ENCODE measurements at places on chromosomes 3 and 15.
A peak's percentile ranks its signal among the peaks of the same experiment; 100 is the strongest.

DNA sequence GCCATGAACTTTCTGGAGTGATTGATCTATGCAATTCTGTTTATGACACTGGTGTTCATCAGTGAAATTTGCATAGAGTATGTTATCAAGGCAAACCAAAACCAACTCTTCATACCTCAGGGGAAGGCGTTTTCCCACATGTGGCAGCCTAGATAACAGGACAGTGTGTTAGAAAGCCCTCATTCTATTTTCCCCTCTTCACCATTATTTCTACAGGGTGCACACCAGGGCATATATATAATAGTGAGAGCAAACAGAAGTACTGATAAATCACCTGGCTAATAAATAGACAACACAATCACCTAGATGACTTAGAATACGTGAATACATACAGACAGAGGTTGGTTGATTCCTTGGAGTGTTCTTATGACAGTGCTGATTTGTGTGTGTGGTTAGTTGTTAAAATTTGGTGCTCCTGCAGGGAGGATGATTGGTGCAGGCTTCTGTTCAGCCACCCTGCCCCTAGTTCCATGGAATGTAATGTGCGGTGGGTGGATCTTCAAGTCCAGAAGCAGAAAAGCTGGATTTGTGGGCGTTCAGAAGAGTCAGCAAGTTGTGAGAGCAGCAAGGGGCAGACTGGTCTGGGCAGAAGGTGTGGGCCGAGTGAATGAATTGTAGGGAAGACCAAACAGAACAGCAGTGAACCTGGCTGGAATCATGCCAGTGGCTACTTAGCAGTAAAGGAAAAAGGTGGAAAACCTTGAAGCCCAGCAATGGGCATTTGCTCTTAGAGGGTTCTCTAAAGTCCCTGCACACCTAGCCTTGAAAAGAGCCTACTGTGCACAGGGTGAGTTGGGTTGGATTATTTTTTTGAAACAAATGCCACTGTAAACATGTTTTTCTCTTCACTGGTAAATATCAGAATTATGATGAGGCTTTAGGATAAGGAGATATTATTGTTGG lies 11.7 kb upstream of the RARRES1 start:
- no peak for DNase-seq

DNA sequence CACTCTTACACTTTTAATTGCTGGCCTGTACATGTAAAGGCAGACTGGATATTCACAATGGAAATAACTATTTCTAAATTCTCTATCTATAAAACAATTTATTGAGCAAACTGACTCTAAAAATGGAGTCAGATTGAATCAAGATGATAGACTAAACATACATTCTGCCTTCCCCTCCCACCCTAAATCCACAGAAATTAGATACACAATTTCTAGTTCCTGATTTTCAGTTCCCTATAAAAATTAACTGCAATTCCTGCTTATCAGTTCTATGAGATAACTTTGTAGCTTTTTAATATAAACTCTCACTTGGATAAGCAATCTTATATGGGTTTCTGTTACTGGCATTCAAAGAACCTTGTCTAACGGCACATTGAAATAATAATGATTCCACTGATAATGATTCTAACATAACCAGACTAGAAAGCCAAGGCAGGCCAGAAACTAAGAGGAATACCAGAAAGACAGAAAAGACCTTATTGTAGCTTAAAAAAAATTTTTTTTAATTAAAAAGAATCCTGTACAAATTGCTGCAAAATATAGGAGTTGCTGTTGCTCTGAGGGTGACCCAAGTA lies 33.1 kb downstream of the TBC1D5 start:
- DNase-seq = no peak

DNA sequence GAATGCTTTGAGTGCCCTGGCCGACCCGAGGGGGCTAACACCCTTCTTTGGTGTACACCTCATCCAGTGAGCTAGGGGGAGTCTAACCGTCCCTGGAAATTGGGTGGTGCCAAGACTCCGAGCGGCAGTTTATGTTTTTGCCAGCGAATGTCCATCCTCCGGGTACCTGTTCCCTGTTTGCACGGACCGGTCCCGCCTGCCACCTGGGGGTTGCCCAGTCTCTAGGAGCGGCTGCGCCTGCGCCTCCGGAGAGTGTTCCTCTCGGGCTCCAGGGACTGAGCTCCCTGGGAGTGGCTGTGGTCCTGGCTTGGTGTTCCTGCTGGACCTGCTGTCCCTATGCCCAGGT lies 913 bp upstream of the WNT7A start:
- no peak for DNase-seq

DNA sequence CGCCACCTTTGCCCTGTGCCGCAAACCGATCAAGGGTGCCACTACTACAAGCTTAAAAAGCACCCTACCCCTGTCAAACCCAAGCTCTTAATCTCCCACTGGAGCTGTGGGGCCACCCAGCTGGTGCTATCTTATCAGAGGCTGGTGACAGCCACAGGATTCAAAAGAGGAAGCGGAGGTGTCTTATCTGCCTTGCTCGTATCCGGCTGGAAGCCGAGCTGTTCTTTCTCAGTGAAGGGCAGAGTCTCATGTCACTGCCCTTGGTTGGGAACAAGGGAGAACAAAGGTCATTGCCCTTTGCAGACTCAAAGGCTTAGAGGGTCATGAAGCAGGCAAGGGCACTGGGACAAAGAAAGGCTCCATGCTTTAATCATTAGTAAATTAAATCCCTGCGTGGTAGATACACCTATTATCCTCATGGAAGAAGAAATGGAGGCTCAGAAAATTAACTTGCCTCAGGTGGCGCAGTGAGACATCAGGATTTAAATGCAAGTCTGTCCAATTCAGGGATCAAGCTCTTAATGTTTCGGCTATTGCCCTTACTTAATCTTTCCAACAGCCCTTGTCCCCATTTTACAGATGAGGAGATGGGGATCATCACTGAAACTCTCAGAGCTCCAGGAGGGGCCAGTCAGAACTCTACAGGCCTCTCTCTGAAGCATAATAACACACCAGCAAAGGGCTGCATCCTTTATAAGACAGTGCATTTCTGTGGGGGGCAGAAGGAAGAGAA lies 360.0 kb upstream of the PROK2 start:
- no peak for DNase-seq

DNA sequence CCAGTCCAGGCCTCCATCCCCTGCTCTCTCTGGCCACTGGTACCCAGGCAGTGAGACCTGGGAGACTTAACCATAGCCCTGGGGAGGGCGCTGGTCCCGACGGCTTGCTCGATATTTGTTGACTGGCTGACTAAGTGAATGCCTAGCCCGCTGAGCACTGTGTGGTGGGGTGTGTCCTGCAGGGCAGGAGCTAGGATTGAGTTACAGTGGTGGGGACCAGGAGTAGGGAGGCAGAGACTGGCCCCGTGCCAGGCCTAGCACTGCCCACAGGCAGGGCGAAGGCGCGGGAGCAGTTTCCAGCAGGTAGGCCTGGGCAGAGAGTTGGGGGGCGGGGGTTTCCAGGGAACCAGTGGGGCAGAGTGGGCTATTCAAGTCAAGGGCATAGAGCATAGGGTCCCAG lies at the start of gene VILL:
Gene VILL (plus strand): TSS at position 260 of the 400 bp plus-strand sequence. CDS start 2,887 bp downstream, outside the sequence.
- DNase-seq = peak; percentile 73

DNA sequence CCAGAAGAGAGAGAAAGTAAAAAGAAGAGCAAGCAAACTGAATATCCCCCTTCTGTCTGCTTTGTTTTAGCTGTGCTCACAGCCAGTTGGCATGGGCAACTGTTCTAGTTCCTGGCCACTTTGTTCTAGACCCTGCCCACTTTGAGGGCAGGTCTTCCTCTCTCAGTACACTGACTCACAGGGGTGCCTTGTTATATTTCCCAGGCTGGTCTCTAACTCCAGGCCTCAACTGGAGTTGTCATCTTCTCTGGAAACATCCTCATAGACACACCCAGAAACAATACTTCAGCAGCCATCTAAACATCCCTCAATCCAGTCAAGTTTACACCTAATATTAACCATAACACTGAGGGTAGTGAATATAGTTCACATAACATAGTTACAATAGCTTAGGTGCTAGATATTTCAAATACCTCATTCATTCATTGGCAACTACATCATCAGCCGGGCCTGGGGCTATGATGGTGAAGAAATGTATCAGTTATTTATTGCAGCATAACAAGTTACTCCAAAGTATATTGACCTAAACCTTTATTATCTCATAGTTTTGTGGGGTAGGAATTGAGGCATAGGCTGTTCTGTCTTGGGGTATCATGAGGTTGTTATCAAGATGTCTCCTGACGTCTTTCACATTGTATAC lies 106.0 kb downstream of the UBE2E2 start:
- no peak for DNase-seq

- no peak for DNase-seq
Measured at GRCh38 chr3:55746808-55747413, 259.8 kb upstream of the WNT5A start.

- no peak for DNase-seq
Measured at GRCh38 chr3:142268426-142268825, 43.0 kb upstream of the GK5 start.

DNA sequence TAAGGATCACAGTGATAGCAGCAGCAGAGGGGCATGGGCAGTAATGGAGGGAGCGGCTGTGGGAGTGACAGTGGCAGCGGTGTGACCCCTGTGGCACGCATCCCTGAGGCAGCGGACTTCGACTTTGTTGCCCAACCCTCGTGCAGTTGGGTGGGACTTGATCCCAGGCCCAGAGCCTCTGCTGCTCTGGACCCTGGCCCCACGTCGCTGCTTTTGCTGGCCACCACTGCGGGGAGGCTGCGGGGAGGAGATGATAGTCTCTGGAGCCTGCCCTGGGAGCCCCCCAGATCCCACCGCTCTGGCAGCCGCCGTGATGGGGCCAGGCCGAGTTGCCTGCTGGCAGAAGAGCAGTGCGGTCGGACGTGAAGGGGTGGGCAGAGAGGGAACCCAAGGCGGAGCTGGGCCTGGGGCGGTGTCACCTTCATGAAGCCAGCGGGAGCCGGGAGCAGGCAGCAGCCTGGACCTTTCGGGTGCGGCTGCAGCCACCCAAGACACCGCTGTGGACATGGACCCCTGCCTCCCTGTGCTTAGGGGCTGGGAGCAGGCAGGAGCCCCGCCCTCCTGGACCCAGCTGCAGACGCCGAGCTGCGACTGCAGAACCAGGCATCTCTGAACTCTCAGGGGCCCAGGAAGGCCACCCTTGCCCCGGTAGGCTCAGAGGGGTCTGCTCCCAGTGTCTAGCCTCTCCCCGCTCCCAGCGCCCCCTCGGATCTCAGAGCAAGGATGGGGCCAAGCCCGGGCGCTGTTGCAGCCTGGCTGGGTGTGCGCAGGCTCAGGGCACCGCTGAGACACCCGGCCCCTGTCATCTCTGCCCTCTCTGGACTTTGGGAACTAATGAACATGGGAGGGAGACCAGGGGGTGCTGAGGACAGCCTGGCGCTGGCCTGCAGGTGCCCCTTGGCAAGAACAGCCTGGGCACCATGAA lies 38.3 kb downstream of the COMMD2 start:
- no peak for DNase-seq

DNA sequence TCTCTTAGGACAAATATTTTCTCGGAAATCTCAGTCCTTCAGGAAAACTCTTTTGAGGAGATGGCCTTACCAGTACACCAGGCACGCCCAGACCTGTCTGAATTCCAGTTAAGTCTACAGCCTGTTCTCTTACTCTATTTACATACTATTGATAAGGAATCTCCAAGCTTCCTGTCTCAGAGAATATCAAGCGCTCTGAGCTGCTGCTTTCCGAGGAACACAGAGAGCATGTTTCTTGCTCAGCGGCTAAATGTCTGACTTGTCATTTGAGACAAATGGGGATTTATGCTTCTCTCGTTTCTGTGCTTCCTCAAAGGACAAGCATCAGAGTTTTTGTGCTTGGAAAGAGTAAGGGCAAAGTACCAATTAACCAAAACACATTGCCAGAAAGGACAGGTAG lies 112.4 kb upstream of the CCDC54 start:
- DNase-seq = peak; percentile 51

- DNase-seq = no peak
Measured at GRCh38 chr3:123258359-123258758, 56.6 kb downstream of the SEC22A start.

- no peak for DNase-seq
Measured at GRCh38 chr3:12179441-12179840, 20.7 kb upstream of the TIMP4 start.

DNA sequence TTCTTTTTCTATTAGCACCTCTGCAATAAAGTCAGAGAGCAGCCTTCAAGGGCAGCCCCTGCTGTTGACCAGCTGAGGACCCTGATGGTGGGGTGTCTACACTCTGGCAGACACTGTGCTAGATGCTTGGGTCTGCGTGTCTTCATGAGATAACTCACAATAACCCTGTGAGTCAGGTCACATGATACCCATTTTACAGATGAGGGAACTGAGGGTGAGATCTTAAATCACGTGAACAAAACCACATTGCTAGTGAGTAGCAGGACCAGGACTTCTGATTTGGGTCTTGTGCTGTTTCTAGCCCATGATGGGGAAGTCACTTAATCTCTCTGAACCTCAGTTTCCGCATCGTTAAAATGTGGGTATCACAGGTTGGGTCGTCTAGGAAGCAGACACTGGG lies 118.5 kb upstream of the LIPC start:
- no peak for DNase-seq

- DNase-seq = no peak
Measured at GRCh38 chr3:4290272-4290893, 12.8 kb upstream of the SETMAR start.

- no peak for DNase-seq
Measured at GRCh38 chr3:52313774-52314188, 2.3 kb upstream of the DNAH1 start.

GRCh38 chr15:30921781-30922479 lies 18.2 kb downstream of the FAN1 start:
- no peak for DNase-seq

DNA sequence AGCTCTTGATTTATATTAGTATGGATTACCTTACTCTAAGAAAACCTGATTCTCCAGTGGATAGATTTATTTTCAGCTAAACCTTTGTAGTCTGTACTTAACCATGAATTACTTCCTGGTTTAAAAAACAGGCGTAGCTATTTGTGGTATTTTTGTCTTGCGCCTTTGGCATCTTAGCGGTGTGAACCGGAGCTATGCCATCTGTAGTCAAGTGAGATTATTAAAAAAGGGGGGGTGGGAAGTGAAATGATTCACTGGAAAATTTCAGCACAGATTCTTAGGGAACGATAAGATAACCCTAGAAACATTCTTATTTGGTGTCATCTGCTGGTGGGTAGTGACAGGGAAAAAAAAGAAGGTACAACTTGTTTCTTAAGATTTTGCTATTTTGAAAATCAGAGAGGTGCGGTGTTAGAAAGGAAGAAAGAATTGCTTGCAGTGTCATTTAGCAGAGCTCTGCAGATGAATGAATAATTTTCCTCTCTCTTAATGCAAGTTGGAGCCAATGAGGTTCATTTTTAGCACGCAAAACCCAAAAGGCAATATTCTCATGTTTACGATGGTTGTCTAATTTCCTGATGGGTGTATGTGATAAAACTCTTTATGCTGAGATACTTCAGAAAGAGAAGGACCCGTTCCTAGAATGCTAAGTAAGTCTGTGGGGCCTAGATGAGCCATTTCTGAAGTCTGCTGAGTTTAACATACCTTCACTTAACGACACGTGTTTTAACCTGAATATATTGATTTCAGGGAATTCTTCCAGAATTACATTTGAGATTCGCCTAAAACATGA lies 44.0 kb downstream of the PSMD6 start:
- DNase-seq = no peak

GRCh38 chr3:30141178-30141581 lies 465.2 kb upstream of the TGFBR2 start:
- no peak for DNase-seq
